ENCODE measurements at places on chromosomes 6 and 20. TPM values are rescaled to one million over a fixed set of nuclear protein-coding genes. Genes with fewer than 3 reads are reported as not detected.
A peak's percentile ranks its signal among the peaks of the same experiment; 100 is the strongest.

GRCh38 chr20:46022411-46023147, 6.4 kb upstream of the SLC12A5 start:
- DNase-seq: peak; percentile 88

Gene OR2B6
- not detected for total RNA-seq

Gene CLVS2
- total RNA-seq: not detected

Gene ENPP3
- 0.57 TPM for total RNA-seq

DNA sequence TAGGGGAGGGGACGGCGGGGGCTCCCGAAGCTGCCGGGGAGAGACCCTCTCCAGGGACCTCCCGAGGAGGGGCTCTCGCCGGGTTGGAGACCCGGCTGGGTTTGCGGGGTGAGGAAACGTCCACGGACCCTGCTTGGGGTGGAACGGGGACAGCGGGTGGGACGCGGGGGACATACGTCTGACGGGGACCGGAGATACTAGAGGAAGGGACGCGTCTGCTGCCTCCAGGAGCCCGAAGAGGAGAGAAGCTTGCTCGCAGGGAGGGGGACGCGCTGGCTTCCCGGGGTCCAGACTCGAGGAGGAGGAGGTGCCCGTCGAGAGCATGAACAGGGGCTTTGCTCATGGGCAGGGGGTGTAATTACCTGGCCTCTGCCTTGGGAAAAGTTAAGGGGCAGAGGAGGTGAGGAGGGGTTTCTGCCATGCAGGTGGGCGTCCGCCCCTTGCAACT, 593 bp downstream of the DNMT3B start:
- DNase-seq: peak; percentile 46

GRCh38 chr6:2259574-2259973, 14.2 kb upstream of the GMDS start:
- DNase-seq: no peak

- DNase-seq: no peak
Observed at GRCh38 chr6:111162504-111162903, 75.2 kb downstream of the SLC16A10 start.

DNA sequence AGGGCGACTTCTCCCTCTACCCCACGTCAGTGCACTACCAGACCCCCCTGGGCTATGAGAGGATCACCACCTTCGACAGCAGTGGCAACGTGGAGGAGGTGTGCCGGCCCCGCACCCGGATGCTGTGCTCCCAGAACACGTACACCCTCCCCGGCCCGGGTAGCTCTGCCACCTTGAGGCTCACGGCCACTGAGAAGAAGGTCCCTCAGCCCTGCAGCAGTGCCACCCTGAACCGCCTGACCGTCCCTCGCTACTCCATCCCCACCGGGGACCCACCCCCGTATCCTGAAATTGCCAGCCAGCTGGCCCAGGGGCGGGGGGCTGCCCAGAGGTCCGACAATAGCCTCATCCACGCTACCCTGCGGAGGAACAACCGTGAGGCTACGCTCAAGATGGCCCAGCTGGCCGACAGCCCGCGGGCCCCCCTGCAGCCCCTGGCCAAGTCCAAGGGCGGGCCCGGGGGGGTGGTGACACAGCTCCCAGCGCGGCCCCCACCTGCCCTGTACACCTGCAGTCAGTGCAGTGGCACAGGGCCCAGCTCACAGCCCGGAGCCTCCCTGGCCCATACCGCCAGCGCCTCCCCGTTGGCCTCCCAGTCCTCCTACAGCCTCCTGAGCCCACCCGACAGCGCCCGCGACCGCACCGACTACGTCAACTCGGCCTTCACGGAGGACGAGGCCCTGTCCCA, 57.5 kb upstream of the TMEM181 start:
- DNase-seq: no peak

Gene ADGRB3
- not detected for total RNA-seq
